ENCODE measurements at places on chromosomes 3 and 15.

DNA sequence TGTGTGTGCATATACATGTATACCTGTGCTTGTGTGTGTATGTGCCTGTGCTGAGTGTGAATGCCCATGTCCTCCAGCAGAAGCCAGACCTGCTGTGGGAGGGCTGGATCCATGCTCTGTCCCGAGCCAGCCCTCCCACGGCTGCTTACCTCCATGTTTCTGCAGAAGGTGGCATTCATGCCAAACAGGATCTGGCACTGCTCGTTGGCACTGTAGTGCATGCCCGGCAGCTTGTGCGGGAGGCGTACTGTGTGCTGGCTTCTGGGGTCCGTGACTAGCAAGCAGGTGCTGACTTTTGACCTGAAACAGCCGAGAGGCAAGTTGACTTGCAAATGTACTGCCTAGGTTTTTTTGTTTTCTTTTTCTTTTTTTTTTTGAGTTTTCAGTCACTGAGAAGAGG, 189.3 kb downstream of the ADAMTS17 start:
- no peak for ATAC-seq

DNA sequence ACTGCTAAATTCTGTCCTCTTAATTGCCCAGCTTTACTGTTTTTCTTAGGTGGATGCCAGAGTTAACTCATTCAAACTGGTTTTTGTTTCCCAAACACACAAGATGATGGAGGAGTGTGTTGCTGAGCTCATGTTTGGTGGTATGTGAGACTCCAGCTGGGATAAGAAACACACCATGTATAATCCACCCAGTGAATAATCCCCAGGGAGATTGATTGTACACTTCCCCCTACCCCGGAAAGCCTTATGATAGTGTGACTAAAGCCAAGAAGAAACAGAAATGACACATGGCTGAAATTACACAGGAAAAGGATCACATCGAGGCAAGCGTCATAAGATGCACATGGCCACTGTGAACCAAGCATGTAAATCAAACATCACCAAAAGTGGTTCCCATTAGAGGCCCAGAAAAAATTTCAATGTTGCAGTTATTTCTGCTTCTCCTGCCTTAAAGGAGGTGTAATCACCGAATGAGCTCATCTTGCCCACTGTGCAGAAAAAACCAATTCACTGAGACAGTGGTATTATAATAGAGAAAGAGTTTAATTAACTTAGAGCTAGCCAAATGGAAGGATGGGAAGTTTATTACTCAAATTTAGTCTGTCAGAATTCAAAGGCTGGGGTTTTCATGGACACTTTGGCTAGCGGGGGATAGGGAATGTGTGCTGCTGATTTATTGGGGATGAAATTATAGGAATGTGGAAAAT, 56.7 kb upstream of the MAGI1 start:
- ATAC-seq, result no peak

DNA sequence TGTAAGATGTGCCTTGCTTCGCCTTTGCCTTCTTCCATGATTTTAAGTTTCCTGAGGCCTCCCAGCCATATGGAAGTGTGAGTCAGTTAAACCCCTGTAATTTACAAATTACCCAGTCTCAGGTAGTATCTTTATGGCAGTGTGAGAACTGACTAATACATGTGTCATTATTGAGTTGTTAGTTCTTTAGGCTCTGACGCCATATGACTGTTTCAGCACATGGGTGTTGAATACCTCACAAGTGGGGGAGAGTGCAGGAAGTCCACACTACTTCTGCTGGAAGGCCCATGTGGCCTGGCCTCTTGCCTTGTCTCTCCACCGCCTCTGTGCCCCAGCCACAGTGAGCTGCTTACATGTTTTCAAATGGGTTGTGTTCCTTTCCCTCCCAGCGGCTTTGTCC, 28.5 kb downstream of the MFSD1 start:
- ATAC-seq, result peak; percentile 85

GRCh38 chr15:92845126-92845508, 55.0 kb upstream of the CHD2 start:
- peak; percentile 51 for ATAC-seq

DNA sequence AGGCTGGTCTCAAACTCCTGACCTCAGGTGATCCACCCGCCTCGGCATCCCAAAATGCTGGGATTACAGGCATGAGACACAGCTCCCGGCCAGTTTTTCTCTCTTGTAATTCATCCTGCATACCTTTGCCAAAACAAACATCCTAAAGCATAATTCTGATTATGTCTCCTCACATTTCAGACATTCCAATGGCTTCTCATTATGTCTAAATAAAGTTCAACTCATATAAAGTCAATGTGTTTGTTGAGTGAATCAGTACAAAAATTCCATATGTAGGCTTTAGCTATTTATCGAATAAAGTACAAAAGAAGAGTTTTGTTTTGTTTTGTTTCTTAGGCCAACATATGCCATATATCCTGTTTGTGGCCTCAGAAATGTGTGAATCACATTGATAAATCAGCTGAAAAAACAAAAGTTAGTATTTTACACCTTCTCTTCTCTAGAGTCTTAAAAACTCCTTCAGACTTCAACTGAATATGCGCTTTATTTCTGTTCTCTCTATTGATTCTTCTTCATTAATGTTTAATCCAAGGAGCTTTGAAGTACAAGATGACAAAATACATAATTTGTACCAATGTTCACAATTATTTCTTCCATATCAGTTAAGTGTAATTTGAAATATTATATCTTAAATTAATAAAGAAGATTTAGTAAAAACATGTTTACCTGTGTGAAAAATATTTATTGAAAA, 165.8 kb downstream of the MECOM start:
- no peak for ATAC-seq

DNA sequence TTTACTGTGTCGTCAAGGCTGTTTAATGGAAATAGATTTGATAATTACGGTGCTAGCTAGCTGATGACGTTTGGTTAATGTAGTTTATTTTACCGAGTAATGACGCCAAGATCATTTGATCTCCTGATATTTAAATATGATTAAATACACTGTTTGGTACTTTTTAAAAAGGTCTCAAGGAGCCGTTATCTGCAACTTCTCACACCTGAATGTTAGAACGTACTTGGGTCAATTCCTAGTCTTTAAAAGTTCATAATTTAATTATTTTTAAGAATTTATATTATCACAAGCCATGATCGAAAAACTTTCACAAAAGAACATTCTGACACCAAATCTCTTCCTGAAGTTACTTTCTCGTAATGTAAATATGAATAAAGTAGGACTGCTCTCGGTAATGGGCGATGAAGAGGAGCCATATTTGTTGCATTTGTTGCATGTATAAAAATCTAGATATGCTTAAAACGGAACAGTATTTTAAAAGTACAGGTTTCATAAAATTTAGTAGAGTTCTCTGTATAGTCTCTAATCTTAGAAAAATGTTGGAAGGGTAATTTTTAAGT, 16.2 kb upstream of the CHD2 start:
- no peak for ATAC-seq

DNA sequence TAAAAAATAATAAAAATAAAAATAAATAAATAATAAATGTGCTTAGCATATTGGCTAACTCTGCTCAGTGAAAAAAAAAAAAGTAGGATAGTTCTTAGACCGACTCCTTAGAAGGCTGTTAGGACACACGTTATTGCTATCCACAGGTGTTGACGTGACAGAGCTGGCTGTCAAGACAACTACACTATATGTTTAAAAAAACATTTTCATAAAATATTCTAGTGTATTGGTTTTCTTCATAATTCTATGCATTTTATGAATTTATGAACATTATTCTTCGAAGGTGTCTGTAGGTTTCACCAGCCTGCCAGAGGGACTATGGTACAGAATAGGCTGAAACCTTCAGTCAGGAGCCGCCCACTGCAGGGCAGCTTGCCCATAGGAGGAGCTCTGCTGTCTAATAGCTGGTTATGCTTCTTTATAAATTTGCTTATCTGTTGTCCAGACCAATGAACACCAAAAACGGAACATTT, 9.2 kb downstream of the TM4SF1 start:
- no peak for ATAC-seq

Data from activated T-helper 17 cell treated with anti-CD3 and anti-CD28 coated beads, Interleukin-2, amount 50 U/mL, for 72 hours (primary cell).